NCI-H1092 treated with DMSO at 0.1 percent for 48 hours (cell line): ENCODE measurements at places on chromosomes 12 and 14.

DNA sequence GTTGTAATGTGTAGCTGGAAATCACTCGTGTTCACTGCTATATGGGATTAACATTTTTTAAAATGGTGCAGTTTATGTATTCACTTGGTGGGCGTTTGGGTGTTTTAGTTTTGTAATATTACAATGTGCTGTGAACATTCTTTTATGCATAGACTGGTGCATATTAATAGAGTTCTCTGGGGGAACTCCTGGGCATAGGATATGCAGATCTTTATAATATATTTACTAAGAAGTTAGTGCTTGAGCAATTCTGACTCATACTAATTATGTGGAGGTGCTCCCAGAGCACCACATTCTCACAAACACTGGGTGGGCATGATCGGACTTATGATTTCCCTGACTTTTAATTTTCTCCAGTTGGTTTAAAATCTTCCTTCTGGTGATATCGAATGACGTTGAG is 342.3 kb downstream of the PDZRN4 start:
- DNase-seq, result no peak

DNA sequence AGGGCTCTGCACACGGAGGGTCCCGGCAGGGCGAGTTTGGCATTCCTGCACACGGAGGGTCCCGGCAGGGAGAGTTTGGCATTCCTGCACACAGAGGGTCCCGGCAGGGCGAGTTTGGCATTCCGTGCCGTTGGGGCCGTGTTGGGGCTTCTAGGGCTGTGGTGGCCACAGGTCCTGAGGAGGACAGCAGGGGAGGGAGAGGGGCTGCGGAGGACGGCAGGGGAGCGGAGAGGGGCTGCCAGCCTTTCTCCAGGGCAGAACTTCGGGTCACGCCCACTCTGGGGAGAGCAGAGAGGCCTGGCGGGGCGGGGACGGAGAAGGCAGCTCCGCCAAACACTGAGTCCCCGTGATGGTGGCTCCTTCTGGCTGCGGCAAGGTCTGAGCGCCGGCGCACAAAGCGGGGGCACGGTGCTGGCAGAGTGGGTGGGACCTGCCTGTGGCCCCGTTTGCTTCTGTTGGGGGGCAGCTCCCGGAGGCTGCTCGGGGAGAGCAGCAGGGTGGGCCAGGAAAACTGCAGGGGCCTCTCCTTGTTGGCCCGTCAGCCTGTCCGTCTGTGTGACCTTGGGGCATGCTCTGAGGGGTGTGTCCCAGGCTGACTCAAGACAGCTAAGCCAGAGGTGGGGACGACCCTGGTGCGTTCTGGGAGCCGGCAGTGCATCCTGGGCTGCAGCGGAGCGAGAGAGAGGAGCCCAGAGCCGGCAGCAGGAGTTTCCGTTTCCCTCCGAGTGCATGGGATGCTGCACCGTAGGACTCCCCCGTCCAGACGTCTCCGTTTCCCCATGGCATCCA is 60.2 kb downstream of the LRCOL1 start:
- DNase-seq, result no peak

- DNase-seq, result no peak
Observed at GRCh38 chr12:62523619-62524018, 57.0 kb downstream of the MON2 start.

DNA sequence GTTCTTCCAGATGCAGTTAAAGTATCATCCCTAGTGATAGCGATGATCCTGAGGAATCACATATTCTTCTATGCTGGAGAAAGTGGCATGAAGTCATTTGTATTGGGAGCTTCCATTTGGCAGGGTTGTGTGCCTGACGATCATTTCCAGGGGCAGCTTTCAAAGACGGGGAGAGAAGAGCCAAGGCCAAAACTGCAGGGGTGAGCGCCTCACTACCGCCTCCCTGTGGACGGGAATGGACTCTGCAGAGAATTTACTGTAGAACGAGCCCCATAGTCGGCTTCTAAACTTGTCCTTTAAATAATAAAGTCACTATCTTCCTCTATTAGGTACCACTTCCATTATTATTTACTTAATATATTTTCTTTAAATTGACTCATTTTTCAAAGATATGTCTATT is 555.9 kb upstream of the TMEM132C start:
- DNase-seq, result no peak

DNA sequence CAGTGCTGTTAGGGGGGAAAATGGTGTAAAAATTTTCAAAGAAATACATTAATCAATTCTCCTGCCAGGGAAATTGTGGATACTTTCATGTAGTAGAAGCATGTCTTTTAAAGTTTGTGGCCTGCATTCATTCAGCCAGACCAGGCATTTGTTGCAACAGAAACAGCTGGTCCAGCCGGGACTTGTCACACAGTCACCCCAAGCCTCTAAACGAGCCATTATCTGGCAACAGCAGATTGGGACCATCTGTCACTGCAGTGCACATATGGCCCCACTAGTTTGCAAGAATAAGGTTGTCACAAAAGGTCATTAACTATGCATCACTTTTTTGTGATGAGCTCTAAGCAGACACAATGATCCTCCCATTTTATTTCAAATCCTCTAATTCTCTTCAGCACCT is 193.9 kb downstream of the PHLDA1 start:
- DNase-seq, result no peak

GRCh38 chr14:74549588-74549987 is 56.0 kb downstream of the ISCA2 start:
- DNase-seq, result no peak

GRCh38 chr12:107311682-107312081 is 218.3 kb upstream of the CRY1 start:
- no peak for DNase-seq

DNA sequence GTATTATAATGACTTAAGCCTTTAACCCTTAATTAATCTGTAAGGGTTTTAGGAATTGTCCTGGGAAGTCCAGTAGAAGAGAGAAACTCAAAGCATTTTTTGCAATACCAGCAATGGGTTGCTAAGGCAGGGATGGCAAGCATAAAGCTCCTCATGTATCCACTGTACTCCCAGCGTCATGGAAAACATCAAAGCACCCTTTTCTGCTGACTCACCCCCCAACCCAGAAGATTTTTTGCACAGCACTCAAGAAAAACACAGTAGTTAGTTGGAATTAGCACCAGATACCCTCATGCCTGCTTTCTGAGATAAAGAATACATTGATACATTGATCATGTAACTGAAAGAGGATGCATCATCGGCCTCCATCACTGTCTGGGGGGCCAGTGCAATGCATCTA is 199.1 kb upstream of the CNOT2 start:
- DNase-seq, result no peak

DNA sequence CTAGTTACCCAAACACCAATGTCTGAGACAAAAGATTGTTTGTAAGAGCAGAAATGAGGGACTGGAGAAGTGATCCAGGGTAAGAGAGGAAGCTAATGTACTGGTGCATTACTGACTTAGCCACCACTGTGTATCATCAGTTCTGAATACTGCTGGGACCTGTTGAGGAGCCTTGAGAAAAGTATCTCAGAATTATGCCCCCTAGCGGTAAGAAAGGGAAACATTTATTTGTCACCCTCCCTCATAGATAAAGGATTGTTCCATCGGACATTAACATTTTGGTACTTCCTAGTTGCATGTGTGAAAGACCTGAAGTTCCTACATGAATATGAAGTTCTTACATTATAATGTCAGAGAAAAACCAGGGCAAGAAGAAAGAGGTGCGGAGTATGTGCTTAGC is 612.5 kb downstream of the FSCB start:
- DNase-seq, result no peak
